ENCODE measurements at places on chromosomes 3 and 15.

DNA sequence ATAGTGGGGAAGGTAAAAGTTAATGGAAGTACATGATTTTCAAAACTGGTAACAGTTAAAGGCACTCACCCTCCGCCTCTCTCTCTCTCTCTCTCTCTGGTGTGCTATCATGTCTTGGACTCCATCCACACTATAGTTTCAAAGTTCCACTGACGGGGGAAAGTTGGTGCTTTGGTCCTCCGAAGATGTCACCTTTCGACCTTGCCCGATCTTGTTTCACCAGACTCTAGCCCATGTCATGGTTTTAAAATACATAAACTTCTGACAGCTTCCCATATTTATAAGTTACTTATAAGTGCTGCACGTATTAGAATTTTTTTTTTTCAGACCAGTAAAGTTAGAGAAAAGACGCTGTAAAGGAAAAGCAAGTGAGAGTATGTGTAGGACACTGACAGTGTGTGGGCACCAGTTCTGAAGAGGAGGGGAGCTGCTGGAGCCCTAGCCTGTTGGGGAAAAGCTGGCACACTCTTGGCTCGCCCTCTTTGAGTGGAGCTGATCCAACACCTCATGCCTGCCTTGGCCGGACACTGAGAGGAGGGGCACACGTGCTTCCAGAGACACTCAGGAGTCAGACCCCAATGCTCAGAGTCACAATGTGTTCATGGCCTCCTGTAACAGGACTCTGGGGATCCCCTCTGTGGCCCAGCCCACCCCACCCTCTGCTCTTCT is 200.5 kb upstream of the TPM1 start:
- DNase-seq, result no peak

DNA sequence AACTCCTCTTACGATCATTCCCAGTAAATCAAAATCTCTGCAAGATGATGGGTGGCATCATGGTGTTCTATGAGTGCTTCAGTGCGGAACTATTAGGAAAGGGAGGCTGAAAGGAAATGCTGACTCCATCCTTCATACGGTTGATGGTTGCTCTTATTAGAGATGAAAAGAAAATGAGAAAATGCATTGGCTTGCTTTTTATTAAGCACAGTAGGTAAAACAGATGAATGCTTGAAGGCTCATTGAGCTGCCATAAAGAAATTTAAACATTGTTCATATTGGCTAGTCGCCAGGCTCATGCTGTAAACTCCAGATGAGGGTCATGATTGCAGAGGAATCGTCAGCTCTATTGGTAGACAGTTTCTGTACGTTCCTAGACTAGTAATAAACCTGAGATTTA is 115.8 kb downstream of the EPHA3 start:
- DNase-seq, result no peak

GRCh38 chr3:85170646-85171045 is 211.9 kb downstream of the CADM2 start:
- no peak for DNase-seq

GRCh38 chr15:69587723-69588426 is 135.3 kb downstream of the RPLP1 start:
- no peak for DNase-seq

DNA sequence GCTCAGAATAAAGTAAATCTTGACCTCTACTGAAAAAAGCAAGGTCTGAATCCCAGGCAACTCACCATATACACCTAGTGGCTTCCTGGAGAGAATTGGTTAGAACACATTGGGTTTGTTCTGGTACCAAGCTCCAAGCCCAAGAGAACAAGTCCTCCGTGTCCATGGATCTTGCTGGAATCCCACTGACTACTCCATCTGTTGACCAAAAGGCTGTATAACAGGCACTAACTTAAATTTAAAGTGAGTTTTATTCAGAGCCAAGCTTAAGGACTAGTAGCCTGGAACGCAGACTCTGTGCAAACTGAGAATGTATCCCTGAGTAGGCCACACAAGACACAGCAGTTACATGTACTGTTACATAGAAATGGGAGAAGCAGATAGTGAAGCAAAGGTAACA is 342.1 kb upstream of the LRRC3B start:
- DNase-seq, result no peak

GRCh38 chr3:189974359-189974758 is 146.3 kb downstream of the P3H2 start:
- DNase-seq, result no peak

GRCh38 chr3:12325586-12326515 is 37.0 kb downstream of the PPARG start:
- no peak for DNase-seq

- no peak for DNase-seq
These were observed 99.6 kb upstream of the PRR23E start for GRCh38 chr3:127093312-127093711.

DNA sequence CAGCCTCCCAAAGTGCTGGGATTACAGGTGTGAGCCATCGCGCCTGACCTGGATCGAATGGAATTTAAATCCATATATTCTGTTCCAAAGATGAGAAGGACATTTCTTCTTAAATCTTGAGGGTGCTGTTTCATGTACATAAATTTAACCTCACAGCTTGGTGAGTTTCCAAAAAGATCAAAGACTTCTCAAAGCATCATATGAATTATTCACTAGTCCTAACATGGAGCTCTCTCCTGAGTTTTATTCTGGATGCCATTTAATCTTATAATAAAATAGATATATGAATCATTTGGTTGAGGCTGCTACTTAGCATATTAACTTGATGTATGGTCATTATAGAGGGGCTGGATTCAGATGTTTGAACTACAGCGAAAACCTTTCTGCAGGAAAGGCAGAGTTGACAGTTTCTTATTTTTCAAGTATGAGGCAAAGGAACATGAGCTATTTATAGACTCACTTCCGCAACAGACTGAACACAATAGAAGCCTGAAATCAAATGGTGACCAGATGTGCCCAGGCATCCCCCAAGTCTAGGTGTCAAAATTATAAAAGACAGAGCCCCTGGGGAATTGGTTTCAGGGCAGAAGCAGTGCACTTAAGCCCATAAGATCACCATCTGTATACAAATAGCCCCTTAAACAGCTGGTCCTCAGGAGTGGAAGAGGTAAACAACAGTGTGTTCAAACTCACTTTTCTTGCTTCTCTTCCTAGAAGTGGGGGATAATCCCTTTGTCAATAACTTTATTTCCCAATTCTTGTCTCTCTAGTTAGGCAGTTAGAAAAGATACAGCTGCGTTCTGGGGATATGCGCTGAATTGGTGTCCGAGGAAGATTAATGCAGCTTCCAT is 29.7 kb downstream of the STARD9 start:
- DNase-seq, result no peak

- peak; percentile 87 for DNase-seq
These were observed 38.2 kb downstream of the ABI3BP start for GRCh38 chr3:100954990-100955389.
